ENCODE measurements at places on chromosomes 2 and 18.

DNA sequence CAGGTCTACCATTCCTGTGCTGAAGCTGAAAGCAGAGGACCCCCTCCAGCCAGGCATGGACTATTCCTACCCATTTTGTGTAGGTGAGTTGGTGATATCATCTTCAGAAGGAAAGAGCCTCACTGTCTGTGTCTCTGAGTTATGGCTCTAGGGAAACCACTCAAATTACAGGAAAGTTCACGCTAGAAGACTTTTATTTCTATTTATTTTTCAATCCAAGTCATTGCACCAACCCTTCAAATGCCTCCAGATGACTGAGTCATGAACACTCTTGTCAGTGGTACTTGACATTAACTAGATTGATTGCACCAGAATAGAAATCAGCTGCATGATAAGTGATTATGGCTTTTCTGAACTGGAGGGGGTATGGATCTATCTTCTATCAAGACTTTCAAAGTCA is 338.4 kb downstream of the MBD2 start:
- no peak for DNase-seq

GRCh38 chr2:160407393-160408172 is 86.0 kb downstream of the RBMS1 start:
- DNase-seq, result peak; percentile 28

DNA sequence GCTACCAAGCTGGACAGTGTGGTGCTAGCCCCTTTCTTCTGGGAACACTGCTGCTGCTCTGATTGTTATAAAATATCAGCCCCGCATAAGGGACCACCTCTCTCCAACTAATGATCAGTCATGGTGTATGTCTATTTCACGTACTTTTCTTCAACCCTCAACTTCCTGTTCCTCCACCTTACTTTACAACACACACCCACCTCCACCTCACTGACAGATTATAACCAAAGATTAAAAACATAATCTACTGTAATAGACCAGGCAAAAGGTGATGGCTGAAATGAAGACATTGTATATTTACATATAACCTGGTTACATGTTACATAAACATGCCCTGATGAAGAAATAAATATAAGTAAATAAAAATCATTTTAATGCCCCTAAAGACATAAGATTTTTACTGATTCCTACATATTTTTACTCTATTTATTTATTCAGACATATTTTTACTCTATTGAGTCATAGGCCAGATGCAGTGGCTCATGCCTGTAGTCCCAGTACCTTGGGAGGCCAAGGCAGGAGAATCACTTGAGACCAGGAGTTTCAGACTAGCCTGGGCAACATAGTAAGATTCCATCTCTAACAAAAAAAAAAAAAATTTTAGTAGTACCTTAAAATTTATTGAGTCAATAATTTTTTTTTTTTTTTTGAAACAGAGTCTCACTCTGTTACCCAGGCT is 12.8 kb downstream of the STK39 start:
- no peak for DNase-seq

GRCh38 chr2:132477436-132477835 is 60.8 kb downstream of the GPR39 start:
- DNase-seq, result no peak

DNA sequence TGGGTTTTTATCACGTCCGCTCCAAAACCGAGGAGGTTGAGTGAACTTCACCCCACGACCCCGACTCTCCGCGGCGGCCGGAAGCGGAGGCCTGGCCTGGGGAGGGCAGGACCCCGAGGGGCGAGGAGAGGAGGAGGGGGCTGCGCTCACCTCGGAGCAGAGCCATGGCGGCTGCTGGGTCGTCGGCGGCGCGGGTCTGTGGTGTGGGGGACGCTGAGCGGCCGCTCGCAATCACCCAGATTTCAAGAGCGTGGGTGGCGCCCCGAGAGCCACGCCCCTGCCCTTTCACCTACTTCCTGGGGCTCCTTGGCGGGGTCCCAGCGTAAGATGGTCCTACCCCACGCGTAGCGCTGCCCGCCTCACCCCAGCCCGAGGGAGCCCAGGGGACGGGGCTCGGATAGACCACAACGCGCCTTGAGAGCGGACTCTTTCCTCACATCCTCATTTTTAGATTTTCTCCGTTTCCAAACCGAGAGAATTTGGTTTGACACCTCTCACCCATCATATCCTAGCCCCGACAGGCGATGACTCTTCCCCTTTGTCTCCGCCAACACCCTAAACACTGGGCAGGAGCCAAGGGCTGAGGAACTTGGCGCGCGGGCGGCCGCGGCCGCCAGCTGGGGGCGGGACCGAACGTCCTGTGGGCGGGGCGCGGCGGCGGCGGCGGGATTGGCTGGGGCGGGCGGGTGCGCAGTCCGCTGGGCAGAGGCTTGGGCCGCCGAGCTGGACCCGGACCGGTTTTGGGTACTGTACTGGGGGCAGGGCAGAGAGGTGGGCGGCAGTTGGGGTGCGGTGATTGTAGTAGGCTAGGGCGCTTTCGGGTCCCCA is at the start of gene ACAA2:
TSS of gene ACAA2 (minus strand) at position 215 of the 828 bp plus-strand sequence. CDS start at position 166, 49 bp downstream.
- DNase-seq, result peak; percentile 83

DNA sequence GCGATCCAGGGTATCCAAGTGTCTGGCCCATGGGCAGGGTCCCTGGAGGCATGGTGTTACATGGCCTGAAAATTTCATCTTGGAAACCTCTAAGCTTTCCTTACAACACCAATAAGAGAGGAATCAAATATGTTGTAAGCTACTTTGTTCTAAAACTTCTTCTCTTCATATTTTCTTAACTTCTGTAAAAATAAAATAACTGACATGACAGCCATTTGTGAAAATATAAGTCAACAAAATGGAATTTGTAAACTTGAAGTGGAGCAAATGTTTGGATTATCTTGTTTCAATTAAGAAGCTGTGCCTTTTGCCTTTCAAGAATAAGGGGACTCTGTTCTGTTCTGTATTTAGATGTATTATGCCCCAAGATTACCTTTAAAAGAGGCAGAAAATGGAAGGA is 319.7 kb downstream of the LPIN1 start:
- no peak for DNase-seq

- DNase-seq, result no peak
These were observed 23.9 kb downstream of the MEP1B start for GRCh38 chr18:32213693-32214092.

DNA sequence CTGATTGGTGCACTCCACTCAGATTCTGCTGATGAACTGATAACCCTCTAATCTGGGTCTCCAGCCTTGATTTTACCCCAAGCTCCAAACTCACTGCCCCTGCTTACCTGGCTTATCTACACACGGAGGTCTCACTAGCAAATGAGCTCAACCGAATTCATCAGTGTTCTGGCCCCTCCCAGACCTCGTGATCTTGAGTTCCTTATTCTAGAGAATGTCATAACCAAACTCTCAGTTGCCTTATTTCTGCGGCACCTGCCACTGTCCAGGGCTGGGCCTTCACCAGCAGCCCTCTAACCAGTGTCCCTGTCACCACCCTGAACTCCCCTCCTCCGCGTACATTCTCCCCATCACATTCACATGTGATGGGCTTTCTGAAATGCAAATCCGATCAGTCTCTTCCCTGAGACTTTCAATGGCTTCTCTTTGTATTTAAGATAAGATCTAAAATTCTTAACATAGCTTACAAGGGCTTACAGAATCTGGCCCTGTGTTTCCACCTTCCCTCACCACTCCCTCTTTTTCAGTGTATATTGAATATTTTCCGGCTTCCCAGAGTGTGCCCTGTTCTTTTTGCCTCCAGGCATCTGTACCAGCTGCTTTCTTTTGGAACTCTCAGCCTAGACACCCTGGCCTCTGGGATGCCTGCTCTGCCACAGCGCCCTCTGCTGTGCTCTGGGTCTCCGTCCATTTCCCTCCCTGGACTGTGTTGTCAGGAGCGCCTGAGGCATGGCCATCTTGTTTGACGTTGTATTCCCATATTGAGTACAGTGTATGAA is 31.1 kb downstream of the NAB1 start:
- peak; percentile 32 for DNase-seq

GRCh38 chr2:105754011-105754410 is 9.3 kb downstream of the NCK2 start:
- DNase-seq, result no peak

- no peak for DNase-seq
These were observed 264.6 kb upstream of the AGAP1 start for GRCh38 chr2:235229236-235229635.

- DNase-seq, result no peak
These were observed 131.0 kb downstream of the TCF4 start for GRCh38 chr18:55457028-55457427.

GRCh38 chr2:168211664-168212163 is 35.7 kb downstream of the STK39 start:
- no peak for DNase-seq

- DNase-seq, result no peak
These were observed 12.4 kb upstream of the INO80C start for GRCh38 chr18:35510076-35510651.

GRCh38 chr18:54787121-54787520 is 41.2 kb upstream of the RAB27B start:
- DNase-seq, result no peak
